Hematopoietic multipotent progenitor cell treated with erythropoietin and hydrocortisone succinate and interleukin-3 and kit ligand, for 8 days (in vitro differentiated cells): ENCODE measurements at places on chromosomes 4 and X.

DNA sequence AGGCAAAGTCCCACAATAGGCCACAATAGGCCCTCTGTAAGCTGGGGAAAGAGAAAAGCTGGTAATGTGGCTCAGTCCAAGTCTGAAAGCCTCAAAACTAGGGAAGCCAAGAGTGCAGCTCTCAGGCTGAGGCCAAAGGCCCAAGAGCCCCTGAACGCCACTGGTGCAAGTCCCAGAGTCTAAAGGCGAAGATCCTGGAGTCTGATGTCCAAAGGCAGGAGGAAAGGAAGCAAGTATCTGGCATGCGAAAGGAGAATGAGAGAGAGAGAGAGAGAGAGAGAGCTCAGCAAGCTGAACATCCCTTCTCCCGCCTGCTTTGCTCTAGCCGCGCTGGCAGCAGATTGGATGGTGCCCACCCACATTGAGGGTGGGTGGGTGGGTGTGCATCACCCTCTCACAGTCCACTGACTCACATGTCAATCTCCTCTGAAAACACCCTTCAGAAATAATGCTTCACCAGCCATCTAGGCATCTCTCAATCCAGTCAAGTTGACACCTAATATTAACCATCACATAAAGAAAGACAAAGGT is 30.9 kb upstream of the ELF2 start:
- no peak for DNase-seq

DNA sequence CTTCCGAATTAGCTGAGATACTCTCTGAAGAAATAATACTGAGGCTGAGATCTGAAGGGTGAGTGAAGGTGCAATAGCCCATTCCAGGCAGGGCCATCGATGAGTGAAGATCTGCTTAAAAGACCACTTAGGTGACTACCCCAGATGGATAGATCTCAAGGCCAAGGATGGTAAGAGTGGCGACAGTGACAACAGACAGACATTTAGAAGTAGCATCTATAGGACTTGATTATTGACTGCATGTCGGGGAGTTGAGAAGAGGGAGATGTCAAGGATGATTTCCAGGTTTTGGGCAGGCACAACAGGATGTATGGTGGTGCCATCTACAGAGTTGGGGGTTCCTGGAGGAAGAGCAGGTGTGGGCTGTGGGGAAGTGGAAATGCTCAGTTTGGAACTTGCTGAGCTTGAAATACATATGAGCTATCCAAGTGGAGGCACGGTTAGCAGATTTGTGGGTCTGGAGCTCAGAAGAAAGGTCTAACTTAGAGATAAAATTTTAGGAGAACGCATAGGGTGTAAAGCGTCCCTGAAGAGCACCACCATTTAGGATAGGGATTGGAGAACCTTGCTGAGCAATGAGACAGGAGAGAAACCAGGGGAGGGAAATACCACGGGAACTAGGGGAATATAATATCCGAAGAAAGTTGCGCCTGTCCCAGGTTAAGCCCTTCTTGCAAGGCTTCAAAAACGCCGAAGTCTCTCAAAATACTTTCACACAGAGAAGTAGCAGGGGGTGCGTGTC is 688 bp downstream of the UFSP2 start:
- DNase-seq, result peak; percentile 18

- no peak for DNase-seq
Observed at GRCh38 chr4:2350982-2351381, 67.5 kb downstream of the ZFYVE28 start.

DNA sequence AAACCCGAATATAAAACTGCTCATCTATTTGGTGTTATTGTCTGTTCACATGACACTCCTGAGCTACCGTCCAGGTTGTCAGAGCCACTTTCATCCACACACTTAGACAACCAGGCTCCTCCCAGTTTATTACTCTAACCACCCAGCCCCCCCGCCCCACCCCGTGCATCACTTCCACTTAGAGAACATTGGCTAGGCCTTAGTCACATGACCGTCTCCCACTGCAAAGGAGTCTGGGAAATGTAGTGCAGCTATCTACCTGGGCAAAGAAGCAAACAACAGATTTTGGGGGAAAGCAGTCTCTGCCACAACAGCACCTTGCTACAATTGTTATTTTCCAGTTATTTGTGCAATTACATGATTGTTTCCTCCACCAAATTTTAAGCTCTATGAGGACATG is 57.6 kb upstream of the RBPJ start:
- no peak for DNase-seq

GRCh38 chrX:51332188-51332942 is at the start of gene NUDT10:
Gene NUDT10 (plus strand): TSS chrX:51332822. CDS start chrX:51332966, 144 bp downstream.
- peak; percentile 2 for DNase-seq

DNA sequence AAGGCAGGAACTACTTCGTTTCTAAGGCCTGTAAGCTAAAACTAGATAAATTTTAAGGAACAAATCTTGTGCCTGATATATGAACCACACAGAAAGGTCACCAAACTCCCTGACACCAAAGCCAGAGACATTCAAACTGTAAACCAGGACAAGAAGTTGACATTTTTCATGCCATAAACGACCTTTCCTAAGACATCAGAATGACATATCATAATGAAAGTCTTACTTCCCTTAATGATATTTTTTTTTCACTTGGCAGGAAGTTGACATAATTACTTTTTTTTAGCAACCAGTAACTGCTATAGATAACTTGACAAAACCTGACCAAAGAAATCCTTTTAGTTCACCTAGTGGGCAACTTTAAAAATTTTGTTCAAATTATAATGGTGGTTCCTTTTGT is 231.5 kb upstream of the AGTR2 start:
- no peak for DNase-seq

GRCh38 chrX:105515561-105515960 is 295.1 kb upstream of the TEX13A start:
- DNase-seq, result no peak

- no peak for DNase-seq
Observed at GRCh38 chrX:138710866-138711341, 613 bp downstream of the FGF13 start.

DNA sequence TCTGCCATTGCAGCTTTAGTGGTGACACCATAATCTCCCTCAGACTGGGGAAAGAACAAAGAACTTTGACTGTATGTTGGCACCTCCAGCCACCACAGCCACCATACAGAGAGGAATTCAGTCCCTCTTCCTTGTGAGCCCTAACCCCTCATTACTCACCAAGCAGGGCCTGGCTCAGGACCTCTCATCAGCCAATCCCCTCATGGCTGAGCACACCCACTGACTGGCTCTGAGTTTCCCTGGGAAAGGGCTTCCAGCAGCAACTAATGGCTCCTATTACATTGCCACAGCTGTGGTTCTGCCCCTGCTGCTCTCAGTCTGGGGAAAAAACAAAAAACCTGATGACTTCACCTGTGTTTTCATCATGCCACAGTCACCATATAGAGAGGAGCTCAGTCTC is 1482.6 kb downstream of the FAM133A start:
- DNase-seq, result no peak

- DNase-seq, result no peak
Observed at GRCh38 chr4:130675266-130675665, 1579.3 kb downstream of the C4orf33 start.

GRCh38 chr4:87069037-87069742 is 134.4 kb downstream of the AFF1 start:
- DNase-seq, result no peak
